Stimulated activated CD8-positive, alpha-beta memory T cell treated with anti-CD3 and anti-CD28 coated beads, Interleukin-12 subunit alpha, Interleukin-12 subunit beta, amount 100 ng/mL, for 1 hour (primary cell): ENCODE measurements at places on chromosomes 2 and 18.

GRCh38 chr2:218711550-218711929 lies 905 bp downstream of the TTLL4 start:
- DNase-seq: no peak

DNA sequence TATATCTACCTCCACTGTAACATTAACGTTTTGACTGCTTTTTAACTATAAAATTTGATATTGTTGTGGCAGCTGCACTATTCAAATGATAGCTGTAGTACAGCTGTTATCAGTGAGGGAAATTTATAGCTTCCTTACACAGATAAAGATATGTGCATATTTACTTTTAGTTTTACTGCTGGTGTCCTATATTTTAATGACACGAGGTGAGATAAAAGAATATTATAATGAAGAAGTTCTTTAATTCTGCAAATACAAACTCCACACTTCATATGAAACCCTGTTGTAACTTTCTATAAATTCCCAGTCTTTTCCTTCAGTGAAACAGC lies 427.8 kb upstream of the ZEB2 start:
- DNase-seq: no peak

DNA sequence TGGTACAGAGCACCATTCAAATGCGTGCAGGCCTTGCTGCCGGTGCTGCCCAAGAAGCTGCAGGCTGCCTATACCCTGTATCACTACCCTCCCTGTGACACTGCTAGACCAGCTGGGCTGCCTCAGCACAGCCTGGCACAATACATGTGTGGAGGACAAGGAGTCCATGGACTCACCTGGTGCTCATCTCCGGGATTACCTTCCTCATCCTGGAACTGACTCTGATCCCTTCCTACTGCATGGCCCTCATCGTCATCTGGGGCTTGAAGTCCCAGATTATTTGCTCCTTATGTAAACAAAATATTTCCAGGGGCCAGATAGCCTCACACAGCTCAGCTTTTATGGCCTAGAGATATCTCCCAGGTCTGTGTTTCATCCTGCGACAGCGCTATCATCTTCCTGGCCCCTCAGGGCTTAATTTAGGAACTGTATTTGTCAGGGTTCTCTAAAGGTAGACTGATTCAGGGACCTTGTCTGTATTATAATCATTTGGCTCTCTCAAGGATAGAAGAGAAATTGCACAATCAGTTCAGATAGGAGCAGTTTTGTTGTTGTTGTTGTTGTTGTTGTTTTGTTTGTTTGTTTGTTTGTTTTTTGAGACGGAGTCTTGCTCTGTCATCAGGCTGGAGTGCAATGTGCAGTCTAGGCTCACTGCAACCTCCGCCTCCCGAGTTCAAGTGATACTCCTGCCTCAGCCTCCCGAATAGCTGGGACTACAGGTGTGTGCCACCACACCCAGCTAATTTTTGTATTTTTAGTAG lies 42.9 kb downstream of the WDR75 start:
- DNase-seq: no peak

DNA sequence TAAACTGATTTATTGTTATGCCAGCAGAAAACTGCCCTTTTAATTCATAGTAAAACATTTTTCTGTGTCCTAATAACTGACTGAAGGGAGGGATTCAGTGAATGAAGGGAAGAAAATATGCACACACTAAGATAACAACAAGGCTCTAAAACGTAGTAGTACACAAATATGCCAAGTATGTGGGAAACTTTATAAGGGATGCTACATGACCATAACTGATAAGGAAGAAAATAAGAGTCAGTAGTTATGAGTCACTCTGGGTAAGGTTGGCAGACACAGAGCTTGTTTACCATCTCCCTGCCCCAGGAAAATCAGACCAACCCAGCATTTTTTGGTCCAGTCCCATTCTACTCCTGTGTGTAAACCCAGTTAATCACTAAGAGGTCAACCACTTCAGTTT lies 124.2 kb downstream of the RPRM start:
- no peak for DNase-seq

DNA sequence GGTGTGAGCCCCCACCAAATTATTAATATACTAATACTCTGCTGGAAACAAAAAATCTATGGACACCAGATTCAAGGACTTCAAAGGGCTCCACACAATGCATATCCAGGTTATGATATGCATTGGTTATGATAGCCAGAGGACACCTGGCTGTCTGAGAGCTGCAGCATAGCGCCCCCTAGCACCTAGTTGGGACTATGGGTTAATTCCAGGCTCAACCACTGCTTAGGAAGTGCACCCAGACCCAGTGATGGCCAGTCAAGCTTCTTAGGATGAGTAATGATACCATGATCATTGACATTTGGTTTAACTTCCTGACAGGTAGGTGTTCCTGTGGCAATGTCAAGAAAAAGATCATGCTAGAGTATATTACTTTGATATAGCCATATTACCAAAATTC lies 3.8 kb upstream of the FRZB start:
- DNase-seq: no peak

- no peak for DNase-seq
Measured at GRCh38 chr2:228545748-228546145, 364.3 kb upstream of the SPHKAP start.

- DNase-seq: no peak
Measured at GRCh38 chr2:189866296-189866695, 82.0 kb downstream of the PMS1 start.
